ENCODE measurements at places on chromosomes 3 and 15.

GRCh38 chr3:21551019-21551418 is 200.0 kb downstream of the ZNF385D start:
- no peaks in the 10 kb centered on the region for H3K27me3 ChIP-seq
- H3K4me3 ChIP-seq, result no peak overlapping the region
- no peaks in the 10 kb centered on the region for H3K4me1 ChIP-seq

- no peak overlapping the region for H3K4me3 ChIP-seq
- no peak for DNase-seq
- no peaks in the 10 kb centered on the region for H3K36me3 ChIP-seq
- no peaks in the 10 kb centered on the region for H3K27me3 ChIP-seq
- no peak overlapping the region for H3K27ac ChIP-seq
- no peaks in the 10 kb centered on the region for H3K4me1 ChIP-seq
These were observed 44.5 kb upstream of the PDZRN3 start for GRCh38 chr3:73669260-73669659.

DNA sequence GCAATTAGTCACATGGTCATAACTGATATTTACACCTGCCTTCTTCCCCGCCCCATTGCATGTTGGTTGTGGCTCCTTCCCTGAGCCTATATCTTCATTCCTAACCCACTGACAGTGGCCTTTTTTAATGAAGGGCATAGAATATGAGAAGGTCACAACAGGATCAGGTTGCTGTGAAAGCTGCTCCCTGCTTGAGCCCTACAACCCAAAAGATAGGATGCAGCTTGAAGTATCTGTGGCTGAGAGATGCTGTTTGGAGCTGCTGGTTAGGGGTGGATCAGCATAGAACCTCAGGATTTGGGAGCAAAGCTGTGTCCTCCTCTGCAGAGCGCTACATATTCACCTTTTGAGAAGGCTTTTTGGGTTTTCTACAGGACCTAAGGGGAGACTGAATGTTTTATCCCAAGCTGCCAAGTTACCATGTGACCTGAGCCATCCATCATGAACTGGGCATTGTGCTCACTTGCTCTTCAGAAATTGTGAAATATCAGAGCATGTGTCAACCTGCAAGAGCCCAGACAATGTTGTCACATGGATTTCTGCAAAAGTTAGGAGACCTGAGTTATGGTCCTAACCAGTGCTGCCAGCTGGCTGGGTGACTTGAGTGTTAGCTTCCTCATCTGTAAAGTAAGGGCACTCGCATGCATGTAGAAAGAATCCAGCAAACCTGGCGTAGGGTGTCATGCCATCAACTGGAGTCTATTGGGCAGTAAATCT is 49.8 kb upstream of the ARL8B start:
- no peak for DNase-seq
- H3K4me1 ChIP-seq, result no peaks in the 10 kb centered on the region
- no peak overlapping the region for H3K4me3 ChIP-seq
- no peak overlapping the region for H3K27ac ChIP-seq

DNA sequence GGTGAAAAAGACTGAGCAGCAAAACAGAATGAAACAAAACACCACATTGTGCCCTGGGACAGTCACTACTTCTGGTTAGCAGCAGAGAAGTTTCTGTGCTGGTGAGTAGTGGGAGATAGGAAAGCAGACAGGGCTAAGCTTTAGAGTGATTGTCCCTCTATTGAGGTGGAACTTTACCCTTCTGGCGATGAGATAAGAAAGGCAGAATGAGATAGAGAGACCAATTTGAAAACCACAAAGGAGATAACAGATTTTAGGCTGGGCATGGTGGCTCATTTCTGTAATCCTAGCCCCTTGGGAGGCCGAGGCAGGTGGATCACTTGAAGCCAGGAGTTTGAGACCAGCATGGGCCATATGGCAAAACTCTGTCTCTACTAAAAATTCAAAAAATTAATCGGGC is 208.5 kb downstream of the TBL1XR1 start:
- H3K27ac ChIP-seq, result no peak overlapping the region
- no peaks in the 10 kb centered on the region for H3K36me3 ChIP-seq
- H3K27me3 ChIP-seq, result no peaks in the 10 kb centered on the region
- no peak for DNase-seq
- no peaks in the 10 kb centered on the region for H3K4me1 ChIP-seq

DNA sequence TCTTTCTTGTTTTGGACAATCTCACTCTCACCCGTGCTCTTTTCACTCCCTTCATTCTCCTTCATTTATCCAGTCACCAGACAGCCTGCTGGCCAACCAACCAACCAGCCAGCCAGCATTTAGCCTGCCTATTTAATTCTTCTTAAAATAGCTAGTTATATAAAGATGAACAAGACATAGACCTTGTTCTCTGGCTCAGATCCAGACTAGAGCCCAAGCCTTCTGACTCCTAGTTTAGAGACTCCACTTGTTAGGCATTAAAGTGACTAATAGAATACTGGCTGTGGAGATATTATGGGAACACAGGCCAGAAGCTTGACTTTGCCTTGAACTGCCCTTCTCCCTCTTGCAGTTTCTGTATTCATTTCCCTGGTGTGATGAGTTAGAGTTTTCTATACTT is 215.3 kb upstream of the THRB start:
- H3K36me3 ChIP-seq, result no peaks in the 10 kb centered on the region
- H3K27me3 ChIP-seq, result no peaks in the 10 kb centered on the region
- DNase-seq, result no peak

- H3K27ac ChIP-seq, result no peak overlapping the region
- no peaks in the 10 kb centered on the region for H3K36me3 ChIP-seq
- no peaks in the 10 kb centered on the region for H3K4me1 ChIP-seq
- no peak for DNase-seq
These were observed 71.9 kb downstream of the ARHGEF26 start for GRCh38 chr3:154193000-154193615.

Data from Karpas-422 (cell line).